ENCODE measurements at places on chromosomes 5 and 9.
A peak's percentile ranks its signal among the peaks of the same experiment; 100 is the strongest.

- no peak for DNase-seq
Measured at GRCh38 chr9:99624499-99625233, 197.0 kb upstream of the NR4A3 start.

DNA sequence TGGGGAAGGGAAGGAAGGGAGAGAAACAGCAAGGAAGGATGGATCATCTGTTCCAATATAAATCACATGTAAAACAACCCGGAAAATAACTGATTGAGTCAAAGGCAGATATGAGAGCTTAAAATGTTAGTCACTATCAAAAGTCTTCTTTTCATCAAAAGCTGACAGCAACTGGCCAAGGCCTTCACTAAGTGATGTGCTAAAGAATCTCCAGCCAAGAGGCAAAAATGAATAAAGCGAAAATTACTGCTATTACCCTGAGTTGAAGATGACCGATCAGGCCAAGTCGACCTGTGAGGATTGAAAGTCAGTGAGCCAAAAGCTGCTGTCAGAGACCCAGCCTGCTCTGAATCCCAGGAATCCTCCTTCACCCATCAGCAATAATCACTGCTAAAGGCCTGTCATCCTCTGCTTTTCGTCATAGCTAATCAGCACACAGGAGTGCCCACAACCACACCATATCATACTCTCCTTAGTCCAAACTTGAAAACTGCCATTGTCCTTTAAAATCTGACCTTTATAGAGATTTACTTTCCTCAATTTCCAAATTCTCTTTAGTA, 736.9 kb downstream of the TLE1 start:
- DNase-seq = no peak

GRCh38 chr5:150001660-150002486, 1.3 kb downstream of the HMGXB3 start:
- DNase-seq = peak; percentile 50

DNA sequence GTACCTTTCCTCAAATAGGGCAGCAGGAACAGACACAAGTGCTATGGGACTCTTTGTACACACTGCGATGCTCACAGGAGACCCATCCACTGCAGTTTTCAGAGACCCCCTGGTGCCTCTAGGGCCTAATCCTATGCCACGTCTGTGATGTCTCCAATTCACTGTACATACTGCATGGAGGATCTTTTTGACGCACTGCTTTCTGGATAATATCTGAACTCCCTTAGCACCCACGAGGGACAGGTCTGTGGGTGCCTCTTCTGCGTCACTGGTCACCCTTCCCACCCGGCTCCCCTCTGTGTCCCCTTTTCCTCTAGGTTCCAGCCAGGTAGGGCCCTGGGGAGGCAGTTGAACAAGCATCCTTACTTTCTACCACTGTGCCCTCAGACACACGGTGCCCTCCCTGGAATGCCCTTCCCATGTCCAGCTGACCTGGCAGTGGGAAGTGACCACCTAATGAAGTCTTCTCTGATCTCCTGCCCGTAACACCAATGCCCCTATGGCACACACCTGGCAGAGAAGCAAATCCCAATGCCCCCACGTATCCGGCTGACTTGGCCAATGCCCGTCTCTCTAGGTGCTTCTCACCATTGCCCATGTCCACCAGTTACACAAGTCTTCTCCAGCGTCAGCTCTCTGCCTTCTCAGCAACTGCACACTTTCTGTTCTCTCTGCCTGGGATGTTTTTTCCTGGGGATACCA, 41.5 kb downstream of the FOXI1 start:
- no peak for DNase-seq

GRCh38 chr9:107727086-107727780, 237.7 kb upstream of the KLF4 start:
- no peak for DNase-seq

GRCh38 chr5:174910245-174910737, 185.9 kb downstream of the MSX2 start:
- DNase-seq = peak; percentile 59

- DNase-seq = no peak
Measured at GRCh38 chr5:114789773-114790402, 379.8 kb downstream of the TRIM36 start.

DNA sequence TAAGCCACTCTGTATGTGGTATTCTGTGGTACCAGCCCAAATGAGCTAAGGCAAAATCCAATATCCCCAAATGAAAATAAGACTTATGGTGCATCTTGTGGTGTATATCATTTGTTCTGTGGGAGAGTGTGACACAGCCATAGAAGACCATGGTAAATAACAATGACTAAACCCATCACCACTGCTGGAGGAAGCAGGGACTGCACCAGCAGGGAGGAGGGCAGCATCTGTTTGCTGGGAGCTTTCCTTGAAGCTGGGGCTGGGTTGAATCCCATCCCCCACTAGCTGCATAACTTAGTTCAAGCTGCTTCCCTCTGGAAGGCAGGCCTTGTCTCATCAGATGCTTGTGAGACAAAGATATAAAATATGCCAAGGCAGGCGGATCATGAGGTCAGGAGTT, 14.2 kb downstream of the GADD45G start:
- DNase-seq = no peak

- DNase-seq = no peak
Measured at GRCh38 chr9:114119242-114120191, 20.4 kb upstream of the KIF12 start.

DNA sequence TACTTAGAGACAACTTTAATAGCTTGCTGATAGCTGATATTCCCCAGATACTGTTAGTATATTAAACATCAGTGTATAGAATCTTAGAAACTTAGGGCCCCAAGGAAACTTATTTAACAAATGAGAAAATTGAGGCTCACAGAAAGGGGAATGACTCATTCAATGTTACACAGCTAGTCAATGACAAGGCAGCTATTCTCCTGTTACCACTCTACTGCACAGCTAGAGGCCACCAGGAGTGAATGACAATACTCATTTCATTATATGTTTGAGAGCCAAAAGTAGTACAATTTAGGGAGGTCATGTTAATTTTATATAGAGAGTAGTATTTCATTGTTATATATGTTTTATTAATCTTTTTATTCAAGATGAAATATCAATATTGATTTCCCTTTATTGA, 33.2 kb upstream of the PCDHB1 start:
- no peak for DNase-seq
